Right forelimb (tissue), 1 donor: ENCODE measurements at places on chromosomes 3 and 15.
A peak's percentile ranks its signal among the peaks of the same experiment; 100 is the strongest.

- DNase-seq = no peak
Observed at GRCh38 chr3:29169451-29169850, 111.4 kb upstream of the RBMS3 start.

- DNase-seq = no peak
Observed at GRCh38 chr3:27758083-27758482, 36.0 kb upstream of the EOMES start.

DNA sequence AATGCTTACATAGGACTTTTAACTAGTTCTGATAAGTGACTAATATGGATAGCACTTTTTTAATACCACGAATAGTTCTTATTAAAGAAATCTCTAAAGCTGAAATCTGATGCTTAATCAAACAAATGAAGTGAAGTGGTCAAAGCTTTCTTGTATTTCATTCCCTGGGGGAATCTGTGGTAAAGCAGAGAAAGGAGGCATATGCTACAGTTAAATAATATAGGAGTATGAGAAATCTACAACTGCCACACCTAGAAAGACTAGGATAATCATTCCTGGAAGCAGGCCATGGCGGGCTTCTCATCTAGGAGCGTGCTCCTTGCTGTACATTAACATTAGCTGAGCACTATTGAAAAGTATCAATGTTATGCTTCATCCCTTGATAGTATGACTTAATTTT lies 835.7 kb downstream of the OTOL1 start:
- DNase-seq = no peak

DNA sequence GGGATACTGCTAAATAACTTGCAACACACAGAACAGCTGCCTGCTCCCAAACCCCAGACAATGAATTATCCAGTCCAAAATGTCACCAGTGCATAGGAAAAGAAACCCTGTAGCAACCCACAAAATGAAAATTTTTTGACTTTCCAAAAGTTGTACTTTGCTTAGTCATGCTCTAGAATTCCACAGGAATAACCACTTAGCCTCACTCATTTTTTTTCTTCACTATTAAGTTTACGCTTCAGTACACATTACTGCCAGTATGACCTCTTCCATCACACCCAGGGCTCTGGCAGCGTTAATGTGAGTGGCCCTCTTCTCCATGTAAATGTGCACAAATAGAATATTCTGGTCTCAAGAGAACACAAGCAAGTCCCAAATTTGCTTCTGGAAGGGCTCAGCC lies 259.8 kb downstream of the MAGI1 start:
- DNase-seq = no peak

DNA sequence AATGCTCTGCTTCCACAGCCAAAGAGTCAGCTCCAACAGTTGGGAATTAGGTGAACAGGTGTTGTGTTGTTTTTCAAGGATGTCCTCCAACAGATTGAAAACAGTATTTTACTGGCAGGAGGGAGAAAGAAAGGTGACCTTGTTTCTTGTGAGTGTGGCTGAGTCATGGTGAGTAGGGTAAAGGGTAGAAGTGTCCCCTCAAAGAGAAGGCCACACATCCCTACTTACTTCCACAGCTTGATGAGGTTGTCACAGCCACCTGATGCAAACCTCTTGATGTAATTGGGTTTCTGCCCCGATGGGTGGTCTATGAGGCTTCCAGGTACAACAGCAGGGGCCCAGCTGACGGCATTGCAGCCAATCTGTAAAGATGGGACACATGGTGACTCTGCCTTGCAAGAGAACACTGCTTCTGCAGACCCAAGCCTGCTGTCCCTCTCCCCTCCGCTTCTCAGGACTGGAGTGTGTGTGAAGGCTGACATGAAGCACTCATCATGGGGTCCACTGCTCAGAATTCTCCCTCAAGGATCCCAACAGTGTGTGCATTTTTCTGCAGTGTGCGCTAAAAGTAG lies 12.7 kb upstream of the GHRL start:
- no peak for DNase-seq

DNA sequence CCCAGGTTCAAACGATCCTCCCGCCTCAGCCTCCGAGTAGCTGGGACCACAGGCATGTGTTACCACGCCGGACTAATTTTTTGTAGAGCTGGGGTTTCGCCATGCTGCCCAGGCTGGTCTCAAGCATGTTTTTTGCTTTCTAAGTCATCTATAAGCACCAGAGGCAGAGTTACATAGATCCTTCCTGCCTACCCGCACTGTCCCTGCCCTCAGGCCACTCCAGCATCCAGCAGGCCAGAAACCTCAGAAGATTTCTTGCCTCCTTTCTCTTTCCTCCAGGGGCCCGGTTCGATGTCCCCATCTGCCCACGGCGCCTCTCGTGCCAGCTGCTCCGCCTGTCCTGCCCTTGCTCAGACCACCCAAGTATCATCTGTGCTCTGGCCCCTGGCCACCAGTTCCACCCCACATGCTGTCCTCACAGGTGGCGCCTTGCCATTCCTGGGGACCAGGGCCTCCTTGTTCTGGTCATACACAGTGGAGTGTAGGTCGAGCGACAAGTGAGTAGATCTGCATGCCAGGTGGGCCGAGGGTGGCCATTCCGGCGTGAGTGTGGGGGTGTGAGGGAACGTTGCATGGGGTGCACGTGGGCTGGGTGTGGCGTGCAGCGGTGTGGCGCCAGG lies 27.3 kb downstream of the KLHDC8B start:
- DNase-seq = no peak

GRCh38 chr15:85333132-85333831 lies 47.1 kb upstream of the AKAP13 start:
- no peak for DNase-seq

GRCh38 chr3:133859381-133860234 lies 36.1 kb downstream of the RAB6B start:
- no peak for DNase-seq

- DNase-seq = peak; percentile 76
Observed at GRCh38 chr3:147816752-147817151, 407.6 kb downstream of the ZIC1 start.

- no peak for DNase-seq
Observed at GRCh38 chr3:58998476-58999117, 51.2 kb downstream of the CFAP20DC start.

DNA sequence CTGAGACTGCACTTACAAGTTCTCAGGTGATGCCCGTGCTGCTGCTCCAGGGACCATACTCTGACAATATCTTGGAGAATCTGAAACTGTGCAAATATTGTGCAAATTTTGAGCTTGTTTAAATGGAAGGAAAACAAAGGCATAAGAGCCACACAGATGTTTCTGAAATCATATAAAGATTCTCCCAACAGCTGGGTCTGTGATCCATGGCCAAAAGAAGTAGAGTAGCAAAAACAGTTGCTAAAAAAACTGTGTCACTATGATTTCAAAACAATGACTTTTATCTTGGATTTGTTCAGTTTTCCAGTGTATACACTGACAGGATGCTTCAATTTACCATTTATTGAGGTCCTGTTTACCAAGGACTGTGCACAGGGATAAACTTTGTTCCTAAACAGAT lies 25.3 kb downstream of the NPTN start:
- no peak for DNase-seq

DNA sequence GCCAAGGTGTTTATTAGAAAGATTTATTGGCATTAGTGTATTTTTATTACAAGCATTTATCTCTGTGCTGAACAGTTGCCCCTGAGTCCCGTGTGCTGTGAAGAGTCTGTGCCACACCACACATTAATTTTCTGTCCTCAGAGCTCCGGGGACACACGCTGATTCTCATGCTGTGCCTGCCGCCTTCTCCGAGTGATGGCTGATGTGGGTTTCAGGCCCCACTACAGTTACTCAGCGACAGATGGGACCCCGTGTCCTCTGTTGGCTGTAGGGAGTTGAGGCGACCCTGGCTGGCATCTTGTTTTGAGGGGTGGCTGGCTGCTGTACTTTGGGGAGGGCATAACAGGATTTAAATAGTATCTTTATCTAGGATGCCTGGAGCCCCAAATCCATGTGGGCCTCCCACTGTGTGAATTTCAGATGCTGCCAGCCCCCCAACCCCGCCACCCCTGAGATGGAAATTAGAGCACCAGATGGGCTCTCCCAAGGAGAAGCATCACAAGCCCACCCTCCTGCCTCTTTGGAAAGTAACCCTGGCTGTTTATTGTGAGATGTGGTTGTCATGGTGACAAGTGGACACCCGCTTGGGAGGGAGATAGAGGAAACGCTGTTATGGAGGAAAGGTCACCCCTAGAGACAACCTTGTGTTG lies 185.6 kb downstream of the APBA2 start:
- DNase-seq = no peak

DNA sequence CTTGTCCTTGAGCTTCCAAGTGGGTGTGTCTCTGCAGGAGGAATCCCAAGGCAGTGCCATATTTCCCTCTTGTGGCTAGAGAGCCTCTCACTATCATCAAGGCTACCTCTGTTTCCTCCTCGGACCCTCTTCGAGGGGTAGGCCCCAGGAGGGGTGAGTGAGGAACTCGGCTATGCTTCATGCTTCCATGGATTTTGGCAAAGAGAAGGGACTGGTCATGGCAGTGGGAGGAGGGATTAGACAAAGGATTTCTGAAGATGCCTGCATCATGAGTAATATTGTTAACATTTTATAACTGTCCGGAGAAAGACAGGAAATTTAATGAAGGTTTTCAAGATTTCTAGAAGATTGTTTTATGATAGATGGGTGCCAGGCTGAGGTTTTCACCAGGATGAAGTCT lies 241.5 kb downstream of the CLSTN2 start:
- no peak for DNase-seq

DNA sequence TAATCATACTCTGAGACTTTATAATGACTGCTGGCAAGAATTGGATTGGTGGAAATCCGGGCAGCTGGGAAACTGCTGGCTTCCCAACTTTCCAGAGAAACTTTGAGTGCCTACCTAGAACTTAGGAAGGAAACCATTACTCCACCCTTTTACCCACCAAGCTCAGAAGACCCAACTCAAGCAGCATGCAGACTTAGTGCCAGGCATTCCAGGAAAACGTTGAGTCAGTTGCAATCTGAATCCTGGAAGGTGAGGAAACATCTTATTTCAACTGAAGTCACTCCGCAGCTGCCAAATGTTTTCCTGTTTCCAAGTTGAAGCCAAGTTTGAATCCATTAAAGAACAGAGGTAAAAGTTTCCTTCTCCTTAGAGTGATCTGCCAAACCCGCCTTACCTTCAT lies 126.5 kb downstream of the ZNF385D start:
- DNase-seq = no peak

DNA sequence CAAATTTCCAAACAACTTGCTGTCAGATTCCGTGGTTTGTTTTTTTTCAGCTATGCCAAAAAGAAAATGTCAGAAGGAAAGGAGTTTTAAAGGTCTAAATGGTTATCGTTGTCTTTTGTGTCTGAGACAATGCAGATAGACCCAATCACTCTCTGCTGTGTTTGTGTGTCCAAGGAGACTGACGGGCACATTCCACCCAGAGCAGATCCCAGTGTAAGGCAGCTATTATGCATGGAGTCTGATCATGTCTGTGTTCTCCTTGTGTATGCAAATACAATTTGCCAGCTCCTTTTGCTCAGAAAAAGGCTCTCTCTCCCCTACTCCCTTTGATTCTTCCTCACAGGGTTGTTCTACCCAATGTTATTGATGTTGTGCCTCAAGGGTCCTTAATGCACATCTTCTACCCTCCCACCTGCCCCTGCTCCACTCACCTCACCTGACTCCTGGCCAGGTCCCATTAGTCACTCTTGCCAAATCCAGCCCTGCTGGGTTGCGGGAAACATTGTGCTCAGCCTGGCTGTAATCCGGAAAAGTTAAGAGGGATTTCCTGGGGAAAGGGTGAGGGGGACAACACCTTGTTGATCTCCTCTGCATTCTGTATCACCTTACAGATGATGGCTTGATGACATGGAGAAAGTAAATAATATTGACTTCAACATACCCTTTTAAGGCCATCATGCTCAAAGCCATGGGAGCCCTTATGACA lies 61.0 kb downstream of the OTOL1 start:
- DNase-seq = no peak

GRCh38 chr15:66498501-66499386 lies 1.2 kb upstream of the SNAPC5 start:
- no peak for DNase-seq

GRCh38 chr15:92930776-92931175 lies 30.7 kb downstream of the CHD2 start:
- no peak for DNase-seq

DNA sequence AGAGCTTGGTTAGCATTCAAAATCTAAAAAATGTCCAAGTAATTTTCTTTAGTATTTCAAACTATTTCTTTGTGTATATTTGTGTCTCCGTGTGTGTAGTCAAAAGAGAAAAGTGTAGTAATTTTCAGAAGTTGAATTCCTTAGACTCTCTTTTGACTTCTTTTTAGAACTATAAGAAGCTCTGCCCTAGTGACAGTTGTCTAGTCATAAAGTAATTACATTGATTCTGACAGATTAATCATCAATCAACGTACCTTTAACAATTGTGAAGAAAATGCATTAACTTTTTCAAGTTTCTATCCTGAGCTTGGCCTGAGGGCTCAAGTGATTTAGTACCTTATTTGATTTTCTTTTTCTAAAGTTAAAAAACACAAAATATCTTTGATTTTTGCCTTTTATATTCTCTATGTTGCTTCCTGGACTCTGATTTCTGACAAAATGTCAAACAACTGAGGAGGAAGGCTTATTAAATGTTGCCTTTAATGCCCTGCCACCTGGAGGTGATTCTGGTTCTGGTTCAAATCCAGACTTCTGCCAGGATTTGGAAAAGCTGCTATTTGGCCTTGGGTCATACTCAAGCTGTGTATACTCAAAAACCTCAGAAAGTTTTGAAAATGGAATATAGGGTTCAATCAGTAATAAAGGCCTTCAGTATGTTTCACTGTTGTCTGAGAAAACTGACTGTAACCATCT lies 653.6 kb downstream of the NSUN3 start:
- DNase-seq = no peak

GRCh38 chr3:71120012-71120411 lies 463.5 kb downstream of the FOXP1 start:
- no peak for DNase-seq

- DNase-seq = no peak
Observed at GRCh38 chr15:100022391-100022790, 289.2 kb upstream of the LYSMD4 start.

- DNase-seq = peak; percentile 72
Observed at GRCh38 chr3:50124052-50124799, 30.9 kb upstream of the SEMA3F start.

DNA sequence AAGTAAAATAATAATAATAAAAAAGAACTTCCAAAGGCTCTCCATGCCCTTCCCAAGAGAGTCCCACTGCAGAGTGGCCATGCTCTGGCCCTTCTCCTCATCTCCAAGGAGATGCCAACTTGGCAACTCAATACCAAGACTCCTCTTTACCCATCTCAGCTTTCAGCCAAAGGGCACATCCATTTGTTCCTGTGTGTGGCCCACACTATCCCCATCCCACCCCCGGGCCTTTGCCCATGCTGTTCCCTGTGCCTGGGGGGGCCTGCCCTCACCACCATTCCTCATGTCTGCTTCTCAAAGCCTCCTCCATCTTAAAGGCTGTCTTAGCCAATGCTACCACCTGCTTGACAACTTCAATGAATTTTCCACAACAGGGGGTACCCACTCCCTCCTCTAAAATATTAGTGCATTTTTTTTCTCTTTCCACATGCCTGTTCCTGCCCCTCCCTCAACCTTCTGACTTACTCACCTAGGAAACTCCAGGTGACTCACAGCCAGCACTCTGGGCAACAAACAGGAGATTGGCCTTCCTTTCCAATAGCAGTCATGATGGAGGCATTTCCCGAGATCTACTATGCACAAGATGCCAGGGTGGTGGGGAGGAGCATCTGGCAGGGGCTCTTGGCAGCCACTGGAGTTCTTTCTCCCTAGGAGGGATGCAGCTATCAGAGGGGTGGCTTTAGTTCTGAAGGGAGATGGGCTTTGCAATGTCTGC lies 109.4 kb upstream of the SMAD3 start:
- no peak for DNase-seq
